ENCODE measurements at places on chromosomes 1 and 21.

DNA sequence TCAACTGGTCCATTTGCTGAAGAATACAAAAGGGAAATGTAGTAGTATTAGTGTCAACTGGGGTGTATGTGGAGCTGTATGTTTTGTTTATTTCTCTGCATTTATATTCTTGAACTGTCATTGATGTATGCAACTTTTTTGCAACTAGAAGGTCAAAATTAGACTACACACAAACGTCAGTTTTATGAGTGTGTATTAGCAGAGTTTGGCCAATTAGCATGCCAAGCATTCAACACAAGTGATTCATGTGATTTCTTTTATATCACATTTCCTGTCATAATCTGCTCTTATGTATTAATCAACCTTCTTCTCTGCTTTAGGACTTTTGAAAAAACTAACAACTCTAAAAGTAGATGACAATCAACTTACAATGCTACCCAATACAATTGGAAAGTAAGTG, 211.1 kb downstream of the LRRC40 start:
- DNase-seq = no peak

- DNase-seq = no peak
These were observed 637 bp upstream of the MYBPHL start for GRCh38 chr1:109307274-109308021.

GRCh38 chr1:91836331-91837040, 49.5 kb downstream of the TGFBR3 start:
- DNase-seq = no peak

- DNase-seq = no peak
These were observed 80.8 kb upstream of the PAPPA2 start for GRCh38 chr1:176382163-176382562.

- DNase-seq = no peak
These were observed 43.0 kb upstream of the EGLN1 start for GRCh38 chr1:231465051-231465450.

DNA sequence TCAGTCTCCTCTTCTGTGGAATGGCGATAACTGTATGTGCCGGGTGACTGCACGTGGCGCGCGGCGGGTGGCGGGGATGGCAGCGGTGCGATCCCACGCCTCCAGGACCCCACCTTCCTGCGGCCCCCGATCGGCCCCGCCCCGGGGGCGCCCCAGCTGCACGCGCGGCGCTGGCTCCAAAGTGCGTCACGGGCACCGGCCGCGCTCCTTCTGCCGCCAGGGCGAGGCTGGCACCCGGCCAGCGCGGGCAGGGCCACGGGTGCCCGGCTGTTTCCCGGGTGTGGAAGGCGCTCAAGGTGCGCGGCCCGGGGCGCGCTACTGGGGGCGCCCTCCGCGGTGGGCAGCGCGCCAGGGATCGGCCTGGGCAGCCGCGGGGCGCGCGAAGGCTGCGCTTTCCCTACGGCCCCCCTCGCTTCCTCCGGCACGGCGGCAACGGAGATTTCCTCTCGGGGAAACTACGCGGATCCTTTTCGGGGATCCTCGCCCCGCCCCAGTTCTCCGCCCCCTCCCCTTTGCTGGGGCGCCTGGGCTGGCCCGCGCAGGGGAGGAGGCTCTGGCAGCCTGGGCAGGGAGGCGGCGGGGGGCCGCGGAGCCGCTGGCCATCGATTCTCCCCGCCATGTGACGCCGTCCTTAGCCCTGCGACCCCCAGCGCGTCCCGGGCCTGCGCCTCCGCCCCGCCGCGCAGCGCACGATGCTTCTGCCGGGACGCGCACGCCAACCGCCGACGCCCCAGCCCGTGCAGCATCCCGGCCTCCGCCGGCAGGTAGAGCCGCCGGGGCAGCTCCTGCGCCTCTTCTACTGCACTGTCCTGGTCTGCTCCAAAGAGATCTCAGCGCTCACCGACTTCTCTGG, at the start of gene EVA1C:
Gene EVA1C (plus strand): TSS at position 545 of the 853 bp plus-strand sequence. CDS start 148 bp downstream, at position 693.
- peak; percentile 68 for DNase-seq

Data from activated T-cell treated with anti-CD3 and anti-CD28 coated beads for 48 hours (primary cell).